ENCODE measurements at places on chromosomes 12 and 14.

DNA sequence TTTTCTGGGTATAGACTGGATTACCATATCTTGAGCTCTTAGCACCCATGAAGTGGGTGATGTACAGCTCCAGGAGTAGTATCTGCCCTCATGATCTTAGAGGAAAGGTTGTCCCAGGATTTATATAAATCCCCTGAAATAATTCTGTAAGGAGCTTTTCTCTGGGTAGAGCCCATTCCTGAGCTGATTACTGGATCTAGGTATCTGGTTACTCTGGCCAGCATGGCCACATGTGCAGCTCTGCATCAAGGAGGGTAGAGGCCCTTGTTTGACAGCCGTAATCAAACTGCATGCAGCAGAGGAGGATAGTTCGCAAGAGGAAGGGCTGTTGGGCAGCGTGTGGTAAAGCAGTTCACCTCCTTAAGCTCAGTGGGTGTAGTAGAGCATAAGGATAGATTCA is 8.5 kb downstream of the COX14 start:
- DNase-seq: no peak

- DNase-seq: no peak
Measured at GRCh38 chr12:15672671-15673270, 116.4 kb downstream of the EPS8 start.

DNA sequence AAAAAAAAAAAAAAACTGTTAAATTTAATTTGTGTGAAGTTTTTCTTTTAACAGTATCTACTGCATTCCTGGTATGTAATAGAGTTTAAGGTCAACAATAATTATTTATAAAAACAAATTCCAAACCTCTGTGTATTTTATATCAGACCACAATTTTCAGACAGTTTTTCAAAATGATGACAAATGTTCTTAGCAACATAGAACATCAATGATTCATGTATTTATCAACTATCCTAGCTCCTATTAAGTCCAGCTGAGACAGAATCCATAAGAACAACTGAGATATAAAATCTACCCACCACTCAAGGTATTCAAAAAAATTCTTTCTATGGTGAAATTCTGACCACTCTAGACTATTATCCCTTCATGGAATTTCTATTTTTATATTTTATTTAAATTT is 144.5 kb downstream of the EPS8 start:
- DNase-seq: no peak

DNA sequence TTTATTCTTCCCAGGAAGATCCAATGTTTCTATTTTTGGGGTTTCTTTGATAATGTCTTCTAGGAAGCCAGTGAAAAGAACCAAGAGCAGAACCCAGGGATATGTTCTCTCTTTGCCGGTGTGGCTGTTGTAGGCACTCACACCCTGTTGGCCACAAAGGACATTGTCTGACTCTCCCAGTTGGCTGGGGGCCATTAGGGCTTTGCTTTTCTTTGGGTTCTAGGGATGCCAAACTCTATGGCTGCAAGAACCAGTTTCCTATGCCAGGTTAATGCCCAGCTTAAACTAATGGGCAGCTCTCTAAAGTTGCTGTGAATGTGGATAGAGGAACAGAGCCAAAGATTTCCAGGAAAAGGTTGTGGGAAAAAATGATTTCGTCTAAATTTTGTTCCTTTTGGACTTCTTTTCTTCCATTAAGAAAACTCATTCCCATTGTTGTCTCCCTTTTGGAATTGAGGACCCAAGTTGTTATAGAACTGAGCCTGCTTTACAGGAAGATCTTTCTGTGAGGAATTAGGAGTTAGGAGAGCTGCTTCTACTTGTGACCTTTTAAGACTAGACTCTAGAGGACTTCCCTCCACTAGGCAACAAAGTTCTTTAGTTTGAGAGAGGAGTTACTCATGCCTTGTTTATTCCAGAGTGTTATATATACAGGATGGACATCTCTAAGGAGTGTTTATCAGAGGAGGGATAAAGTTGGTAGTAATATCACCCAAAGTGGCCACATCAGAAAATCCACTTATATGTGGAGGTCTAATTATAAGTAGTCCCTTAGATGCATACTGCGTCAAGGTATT is 13.1 kb downstream of the COPZ1 start:
- DNase-seq: no peak

DNA sequence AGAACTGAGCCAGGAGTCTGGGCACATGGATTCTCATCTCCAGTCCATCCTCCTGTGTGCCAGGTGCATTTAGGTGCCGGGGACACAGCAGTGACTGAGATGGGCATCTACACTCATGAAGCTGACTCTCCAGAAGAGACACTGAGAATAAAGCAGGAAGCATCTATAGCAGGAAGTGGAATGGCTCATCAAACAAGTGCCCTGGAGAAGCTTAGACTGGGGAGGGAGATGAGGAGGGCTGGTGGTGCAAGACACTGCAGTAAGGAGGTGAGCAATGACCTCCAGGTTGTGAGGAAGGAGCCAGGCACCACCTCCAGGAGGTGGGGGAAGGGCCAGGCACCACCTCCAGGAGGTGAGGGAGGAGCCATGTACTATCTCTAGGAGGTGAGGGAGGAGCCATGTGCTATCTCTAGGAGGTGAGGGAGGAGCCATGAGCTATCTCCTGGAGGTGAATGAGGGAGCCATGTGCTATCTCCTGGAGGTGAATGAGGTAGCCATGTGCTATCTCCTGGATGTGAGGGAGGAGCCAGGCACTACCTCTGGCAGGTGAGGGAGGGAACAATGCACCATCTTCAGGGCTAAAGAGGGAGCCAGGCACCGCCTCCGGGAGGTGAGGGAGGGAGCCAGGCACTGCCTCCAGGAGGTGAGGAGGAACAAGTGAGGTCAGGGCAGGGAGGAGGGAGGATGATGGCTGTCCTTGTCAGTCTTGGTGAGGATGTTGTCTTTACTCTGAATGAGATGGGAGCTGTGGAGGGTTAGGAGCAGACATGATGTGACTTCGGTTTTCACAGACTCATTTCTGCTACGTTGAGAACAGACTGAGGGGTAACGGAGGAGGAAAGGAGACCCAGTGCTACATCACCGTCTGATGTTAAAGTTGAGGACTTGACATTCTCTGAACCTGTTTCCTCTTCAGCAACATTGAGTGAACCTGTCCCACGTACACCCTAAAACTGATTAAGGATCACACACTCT is 961.9 kb upstream of the TMEM132C start:
- no peak for DNase-seq

DNA sequence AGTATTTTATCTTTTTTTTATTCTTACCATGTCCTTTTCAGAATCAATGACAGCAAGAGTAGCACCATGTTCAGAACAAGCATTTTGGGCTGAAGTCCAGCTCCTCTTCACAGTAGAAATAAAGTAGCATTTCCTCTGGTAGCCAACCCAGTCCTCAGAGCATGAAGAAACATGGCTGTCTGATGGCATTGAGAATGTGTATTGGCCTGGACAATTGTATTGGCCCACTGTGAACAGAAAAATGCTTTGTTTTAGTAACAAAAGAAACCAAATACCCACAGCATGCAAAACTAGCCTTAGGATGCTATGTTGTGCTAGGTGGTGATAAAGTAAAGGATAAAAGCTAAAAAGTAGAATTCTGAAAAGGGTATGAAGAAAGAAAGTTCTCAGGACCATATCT is 5.7 kb downstream of the CD69 start:
- DNase-seq: no peak

DNA sequence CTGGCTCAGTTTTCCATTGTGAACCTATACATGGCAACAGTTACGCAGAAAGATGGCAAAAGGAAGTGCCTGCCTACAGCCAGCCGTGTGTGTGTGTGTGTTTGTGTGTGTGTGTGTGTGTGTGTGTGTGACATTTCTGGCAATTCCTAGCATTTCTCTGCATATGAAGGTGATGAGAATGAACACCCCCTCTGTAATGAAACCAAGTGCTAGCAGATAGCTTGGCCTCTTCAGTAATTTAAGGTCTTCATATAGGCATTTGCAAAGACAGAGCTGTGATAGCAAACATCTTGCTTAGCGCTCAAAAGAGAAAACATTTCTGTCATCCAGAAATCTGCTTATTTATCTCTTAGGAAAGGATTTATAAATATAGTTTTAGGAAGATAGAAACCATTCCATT is 389.1 kb downstream of the AACS start:
- no peak for DNase-seq

DNA sequence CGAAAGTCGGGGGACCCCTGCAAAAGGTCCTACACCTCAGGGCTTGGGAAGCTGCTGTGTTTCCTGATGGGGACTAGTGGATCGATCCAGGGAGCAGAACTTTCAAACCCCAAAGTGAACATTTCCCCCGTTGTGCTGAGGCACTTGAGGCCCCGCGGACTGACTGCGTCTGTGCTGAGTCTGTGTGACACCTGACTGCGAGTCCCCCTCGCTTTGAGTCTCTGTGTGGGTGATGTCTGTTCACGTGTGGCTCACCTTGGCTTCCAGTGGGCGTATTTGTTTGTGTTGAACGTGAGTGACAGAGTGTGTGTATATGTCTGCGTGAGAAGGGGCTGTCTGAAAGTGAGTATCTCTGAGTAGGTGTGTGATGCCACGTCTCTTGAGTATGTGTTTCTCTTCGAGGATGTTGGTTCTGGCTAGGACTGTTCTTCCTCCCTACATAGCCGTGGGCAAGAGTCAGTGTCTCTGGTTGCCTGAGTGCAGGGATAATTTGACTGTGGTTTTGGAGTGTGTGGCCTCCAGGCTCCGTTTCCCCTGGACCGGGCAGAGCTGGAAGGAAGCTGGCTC is 1.3 kb downstream of the TEAD4 start:
- no peak for DNase-seq

- no peak for DNase-seq
Measured at GRCh38 chr14:92570674-92571262, 57.2 kb downstream of the RIN3 start.

DNA sequence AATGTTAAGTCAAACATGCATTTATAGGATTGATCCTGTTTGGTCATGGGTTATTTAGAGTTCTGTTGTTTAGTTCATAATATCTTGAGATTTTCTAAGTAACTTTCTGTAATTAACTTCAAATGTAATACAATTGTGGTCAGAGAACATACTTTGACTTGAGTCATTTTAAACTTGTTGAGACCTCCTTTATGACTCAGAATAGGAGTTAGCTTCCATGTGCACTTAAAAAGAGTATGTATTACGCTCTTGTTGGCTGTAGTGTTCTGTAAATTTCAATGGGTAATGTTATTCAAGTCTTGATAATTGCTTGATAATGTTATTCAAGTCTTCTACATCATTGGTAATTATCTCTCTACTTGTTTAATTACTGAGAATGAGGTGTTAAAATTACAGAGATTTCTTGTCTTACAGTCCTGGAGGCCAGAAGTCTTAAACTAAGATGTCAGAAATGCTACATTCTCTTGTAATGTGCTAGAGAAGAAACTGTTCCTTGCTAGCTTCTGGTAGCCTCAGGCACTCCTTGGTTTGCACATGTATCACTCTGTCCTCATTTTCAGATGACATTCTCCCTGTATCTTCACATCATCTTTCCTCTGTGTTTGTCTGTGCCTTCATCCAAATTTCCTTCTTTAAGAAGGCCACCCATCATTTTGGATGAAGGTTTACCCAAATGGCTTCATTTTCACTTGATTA is 197.3 kb downstream of the TMTC3 start:
- no peak for DNase-seq

DNA sequence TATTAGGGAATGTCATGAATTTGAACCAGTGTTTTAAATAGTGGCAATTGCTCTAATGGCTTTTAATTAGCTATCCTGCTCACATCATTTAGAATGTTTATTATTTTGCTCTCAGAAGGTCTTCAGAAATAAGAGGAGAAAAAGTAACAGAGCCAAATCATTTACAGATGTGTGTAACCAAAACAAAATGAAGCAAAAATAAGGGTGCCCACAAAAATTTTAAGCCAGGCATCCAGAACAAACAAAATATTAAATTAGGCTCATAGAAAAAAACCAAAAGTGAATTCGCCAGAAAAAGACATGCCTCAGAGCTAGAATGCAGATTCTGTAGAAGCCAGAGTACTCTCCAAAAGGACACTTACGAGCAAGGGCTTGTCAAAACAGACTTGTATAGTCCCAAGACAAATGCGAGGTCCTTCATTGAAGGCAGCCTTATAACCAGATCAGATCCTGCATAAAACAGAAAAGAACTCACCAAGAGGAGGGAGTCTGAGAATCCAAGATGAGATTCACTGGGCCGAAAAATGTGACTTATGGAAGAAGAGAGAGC is 20.2 kb upstream of the SERPINA1 start:
- DNase-seq: no peak

- DNase-seq: no peak
Measured at GRCh38 chr14:88842414-88842813, 18.0 kb downstream of the TTC8 start.

DNA sequence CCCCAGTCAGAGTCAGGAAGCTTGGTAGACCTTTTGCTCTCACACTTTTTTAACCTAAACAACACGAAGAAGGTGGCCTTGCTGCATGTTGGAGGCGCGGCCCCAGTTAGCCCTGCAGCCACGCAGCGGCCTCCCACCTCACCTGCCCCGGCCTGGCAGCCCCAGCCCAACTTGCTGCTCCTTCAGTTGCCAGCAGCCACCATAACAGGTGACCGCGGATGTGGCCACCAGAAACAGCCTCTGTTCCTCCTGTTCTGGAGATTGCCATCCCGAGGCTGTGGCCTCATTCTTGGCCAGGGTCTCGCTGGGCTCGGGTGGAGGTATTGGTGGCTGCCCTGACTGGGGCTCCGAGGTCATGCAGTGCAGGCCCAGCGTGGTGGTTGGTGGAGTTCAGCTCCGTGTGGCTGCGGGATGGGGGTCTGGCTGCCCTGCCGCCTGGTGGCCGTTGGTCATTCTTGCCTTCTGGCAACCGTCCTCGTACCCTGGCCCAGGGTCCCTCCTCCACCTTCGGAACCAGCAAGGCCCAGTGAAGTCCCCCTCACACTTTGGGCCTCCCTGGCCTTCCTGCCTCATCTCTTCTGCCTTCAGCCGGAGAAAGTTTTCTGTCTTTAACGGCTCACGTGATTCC is 20.7 kb upstream of the TEX22 start:
- no peak for DNase-seq

- DNase-seq: no peak
Measured at GRCh38 chr12:10365696-10366405, 24.0 kb downstream of the KLRK1 start.
